ENCODE measurements at places on chromosomes 7 and 10.
A peak's percentile ranks its signal among the peaks of the same experiment; 100 is the strongest.

- no peak for DNase-seq
Measured at GRCh38 chr10:54667136-54667535, 133.9 kb downstream of the PCDH15 start.

DNA sequence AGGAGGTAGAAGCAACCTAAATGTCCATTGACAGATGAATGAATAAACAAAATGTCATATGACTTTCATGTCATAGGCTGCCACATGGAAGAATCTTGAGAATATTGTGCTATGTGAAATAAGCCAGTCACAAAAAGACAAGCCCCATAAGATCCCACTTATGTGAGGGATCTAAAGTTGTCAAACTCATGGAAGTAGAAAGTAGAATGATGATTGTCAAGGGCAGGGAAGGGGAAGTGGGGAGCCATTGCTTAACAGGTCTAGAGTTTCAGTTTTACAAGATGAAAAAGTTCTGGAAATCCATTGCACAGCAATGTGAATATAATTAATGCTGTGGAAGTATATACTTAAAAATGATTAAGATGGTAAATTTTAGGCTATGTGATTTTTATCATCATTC is 229.3 kb upstream of the KMT2E start:
- no peak for DNase-seq

DNA sequence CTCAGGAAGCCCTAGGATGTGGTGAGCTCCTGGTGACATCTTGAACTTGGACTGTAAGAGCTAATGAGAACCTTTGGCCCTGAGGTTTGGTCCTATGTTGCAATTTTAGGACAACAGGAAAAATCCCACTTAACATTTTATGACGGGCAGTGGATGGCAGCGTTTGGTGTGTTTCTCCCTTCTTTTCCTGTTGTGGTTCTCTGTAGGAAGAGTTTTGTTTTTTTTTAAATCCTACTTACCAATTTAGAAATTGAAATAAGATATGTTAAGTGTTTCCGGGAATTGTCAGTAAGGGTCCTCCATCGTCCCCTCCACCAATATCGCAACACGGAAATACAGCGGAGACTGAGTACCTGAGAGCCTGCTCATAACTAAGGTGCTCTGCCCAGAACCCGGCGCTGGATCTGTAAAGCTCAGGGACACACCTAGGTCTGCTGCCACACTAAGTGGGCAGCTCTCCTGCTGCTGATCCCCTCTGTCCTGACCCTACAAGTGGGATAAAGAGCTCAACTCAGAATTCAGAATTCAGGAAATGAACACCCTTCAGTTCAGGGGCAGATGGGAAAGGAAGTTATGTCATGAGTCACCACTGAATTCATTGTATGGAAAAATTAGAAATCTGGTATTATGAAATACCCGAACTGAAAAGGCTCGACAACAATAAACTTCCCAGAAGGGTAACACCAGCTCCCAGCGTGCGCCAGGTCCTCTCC is 9.1 kb upstream of the PROSER2 start:
- DNase-seq: no peak

DNA sequence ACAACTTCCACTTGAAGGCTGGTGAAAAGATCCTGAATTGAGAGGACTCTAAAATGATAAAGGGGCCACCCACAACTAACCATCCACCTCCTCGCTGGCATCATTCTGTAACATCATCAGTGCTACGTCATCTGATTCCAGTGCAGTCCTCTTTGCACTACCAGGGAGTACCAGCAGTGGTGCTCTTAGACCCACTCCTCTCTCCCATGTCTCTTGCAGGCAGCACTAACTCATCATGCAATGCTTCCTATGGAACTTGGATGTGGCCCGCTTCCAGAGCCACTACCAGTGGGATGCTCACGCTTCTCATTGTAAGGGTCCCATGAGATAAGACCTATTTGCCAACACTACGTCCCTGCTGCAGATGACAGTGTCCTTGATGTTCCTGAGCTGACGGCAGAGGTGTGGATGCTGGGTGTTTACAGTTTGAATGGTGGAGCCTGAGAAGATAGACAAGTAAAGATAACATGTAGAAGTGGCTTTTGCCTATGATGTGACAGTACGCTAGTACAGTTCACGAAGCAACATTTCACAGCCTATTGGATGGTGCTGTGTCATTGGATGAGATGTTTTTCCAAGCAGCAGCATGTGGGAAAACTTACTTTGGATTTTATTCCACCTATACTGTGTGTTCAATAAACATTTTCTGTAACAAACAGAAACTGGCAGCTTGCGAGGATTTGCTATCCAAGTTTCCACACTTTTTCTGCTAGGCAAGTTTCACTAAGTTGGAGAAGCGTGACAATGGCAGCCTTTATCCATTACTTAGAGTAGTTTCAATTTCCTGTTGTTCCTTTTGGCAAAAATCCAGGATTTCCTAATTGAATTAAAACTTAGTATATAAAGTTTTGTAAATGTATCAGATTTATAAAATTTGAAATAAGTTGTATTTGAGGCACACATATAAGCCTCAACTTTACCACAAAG is 35.8 kb upstream of the COBL start:
- no peak for DNase-seq

GRCh38 chr10:64156166-64156565 is 635.0 kb downstream of the REEP3 start:
- DNase-seq: no peak

GRCh38 chr7:136259074-136259473 is 281.9 kb upstream of the MTPN start:
- DNase-seq: no peak

- DNase-seq: peak; percentile 91
Measured at GRCh38 chr7:123538189-123538714, 3.9 kb upstream of the IQUB start.

GRCh38 chr7:119724041-119724792 is 548.8 kb upstream of the KCND2 start:
- no peak for DNase-seq

DNA sequence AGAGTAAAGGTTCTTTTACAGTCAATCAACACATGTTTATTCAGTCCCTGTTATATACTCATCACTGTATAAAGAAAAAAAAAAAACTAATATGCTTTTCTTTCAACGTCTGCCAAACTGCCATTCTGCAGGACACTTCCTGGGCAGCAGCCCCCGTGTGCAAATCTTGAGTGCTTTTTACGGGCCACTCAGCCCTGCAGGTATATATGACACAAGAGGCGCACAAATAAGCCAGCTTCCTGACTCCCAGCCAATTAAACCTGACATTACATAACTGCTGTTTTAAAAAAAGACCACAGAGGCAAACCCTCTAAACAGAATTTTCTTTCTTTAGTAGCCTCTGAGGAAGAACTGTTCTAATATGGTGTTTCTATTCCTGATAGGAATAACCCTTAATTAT is 263.0 kb upstream of the NEBL start:
- DNase-seq: no peak

- DNase-seq: no peak
Measured at GRCh38 chr7:139124084-139124914, 14.8 kb upstream of the ZC3HAV1 start.

GRCh38 chr10:61688551-61689308 is 26.0 kb downstream of the CABCOCO1 start:
- DNase-seq: no peak

- DNase-seq: peak; percentile 74
Measured at GRCh38 chr7:93910076-93910994, 4.0 kb downstream of the GNGT1 start.

DNA sequence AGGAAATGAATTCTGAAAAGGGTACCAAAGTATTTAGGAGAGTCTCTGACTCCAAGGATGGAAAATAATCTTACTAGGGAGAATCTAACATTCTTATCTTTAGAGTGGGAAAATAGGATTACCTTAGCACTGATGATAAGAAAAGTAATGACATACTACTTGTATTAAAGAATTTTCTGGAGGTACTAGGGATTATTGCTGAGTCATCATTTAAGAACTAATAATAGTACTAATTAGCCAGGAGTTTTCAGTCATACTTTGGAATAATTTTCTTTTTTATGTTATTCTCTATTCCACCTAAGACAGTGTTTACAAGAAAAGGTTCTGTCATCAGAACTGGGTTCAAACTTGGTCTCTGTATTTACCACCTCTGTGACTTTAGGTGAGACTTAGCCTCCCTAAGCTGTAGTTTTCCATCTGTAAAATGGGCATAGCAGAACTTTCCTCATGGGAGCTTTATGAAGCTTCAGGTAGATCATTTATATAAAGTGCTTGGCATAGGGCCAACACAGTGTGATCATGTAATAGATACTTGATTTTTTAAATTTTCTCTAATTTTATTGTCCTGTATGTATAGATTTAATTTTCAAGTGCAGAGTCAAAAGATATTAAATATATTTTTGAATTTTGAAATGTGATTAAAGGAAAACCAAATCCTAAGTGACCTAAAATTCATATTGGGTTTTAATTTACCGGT is 20.4 kb downstream of the ITGB8 start:
- DNase-seq: no peak

DNA sequence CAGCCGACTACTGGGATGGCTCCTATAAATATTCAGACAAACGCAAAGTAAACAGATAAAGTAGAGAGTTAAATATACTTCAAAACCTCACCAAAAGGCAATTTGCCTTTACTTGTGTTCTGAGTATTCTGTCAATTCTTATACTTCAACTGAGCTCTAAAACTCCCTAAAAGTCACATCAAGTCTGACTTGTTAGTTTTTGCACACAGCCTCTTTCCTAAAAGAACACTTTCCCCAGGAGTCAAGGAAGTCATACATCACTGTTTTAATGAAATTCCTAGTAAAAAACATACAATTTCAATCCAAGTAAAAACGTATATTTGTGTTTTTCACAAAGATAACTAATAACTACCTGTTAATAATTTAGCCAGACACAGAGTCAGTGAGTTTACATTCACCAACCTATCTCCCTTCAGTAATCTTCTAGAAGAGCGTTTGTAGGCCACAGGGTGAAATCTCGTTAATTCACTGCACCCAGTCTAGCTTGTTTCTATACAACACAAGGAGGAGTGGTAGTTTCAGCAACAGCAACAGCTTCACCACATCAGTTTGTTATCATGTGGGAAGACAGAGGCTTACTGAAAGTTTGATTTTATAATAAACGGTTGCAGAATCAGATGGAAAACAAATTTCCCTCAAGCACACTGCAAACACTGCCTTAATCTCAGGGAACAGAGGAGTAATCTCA is 2.7 kb downstream of the COBL start:
- DNase-seq: no peak

DNA sequence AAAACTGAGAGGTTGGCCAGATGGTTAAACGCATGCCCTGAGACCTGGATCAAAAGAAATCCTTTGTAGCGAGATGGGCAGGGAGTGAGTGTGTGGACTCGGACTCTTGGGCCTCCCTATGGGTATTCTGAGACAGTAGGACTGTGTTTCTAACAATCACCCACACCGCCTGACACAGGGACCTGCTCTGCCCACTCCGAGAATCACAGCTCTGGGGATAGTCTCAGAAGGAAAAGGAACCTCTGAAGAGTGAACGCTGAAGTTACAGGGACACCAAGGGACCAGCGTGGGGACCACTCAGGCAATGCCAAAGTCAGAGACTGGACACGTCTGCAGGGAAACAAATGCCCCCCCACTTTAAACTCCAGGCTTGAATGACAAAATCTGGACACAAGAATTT is 242.1 kb upstream of the TCERG1L start:
- no peak for DNase-seq

DNA sequence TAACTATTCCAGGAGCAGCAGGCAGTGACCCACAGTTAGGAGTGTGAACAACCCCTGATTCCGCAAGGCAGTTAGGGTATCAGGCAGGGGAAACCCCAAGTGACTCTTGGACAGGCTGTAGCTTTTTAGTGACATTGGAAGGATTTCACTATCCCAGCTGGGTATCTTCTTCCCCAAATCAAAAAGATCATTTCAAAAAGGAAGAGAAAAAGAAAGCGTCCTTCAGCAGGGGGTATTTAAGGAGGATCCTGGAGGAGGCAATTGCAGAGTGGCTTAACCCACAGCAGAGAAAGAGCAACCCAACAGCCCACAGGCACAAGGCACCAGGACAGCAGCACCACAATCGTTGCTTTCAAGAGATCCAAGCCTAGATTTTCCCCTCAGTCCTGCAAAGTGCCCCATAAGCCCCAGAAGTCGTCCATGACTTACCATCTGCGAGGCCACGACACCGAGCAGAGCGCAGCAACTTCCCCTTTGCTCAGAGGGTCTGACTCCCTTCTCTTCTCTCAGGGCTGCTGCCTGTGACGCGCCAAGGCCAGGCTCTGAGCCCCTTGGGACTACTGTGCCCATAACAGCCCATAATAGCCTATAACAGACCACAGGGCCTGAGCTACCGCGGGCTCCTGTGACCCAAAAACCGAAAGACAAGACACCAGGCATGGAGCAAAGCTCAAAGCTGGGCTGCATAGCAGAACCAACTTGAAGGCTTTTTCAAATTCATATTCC is 19.8 kb downstream of the PIK3AP1 start:
- DNase-seq: no peak

GRCh38 chr7:127477295-127478023 is 85.0 kb upstream of the ZNF800 start:
- DNase-seq: no peak

DNA sequence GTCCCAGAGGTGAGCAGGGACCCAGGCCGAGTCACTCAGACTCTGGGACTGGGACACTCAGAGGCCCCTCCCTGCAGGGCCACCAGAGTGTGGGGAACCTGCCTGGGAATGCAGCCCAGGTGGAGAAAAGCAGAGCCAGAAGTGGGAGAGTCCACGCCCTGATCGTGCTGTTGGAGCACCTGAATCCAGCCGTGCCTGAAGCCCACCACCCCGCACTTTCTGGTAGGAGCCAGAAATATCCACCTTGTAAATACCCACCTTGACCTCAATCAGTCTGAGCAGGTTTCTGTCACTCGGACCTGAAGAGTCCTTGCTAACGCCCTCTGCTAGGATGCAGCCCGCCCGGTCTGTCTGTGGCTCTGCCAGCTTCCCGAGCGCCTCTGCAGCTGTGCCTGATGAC is 86.7 kb downstream of the PDGFA start:
- no peak for DNase-seq

- DNase-seq: no peak
Measured at GRCh38 chr7:87216701-87217508, 2.6 kb downstream of the TMEM243 start.

DNA sequence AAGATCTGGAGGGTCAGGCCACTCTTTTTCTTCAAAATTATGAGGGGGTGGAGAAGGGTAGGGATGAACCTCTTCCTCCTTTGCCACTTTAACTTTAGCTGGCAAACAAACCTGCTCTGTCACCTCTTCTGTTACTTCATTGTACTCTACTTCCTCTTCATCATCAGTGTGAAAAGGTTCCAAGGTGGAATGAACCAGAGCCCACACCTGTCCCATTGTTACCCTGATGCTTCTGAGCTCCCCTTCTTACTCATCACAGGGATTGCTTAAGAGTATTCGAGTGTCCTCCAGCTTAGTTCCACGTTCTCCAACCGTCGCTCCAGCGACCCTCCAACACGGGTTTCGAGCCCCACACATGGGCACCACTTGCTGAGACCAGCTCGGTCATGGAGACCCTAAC is 5.2 kb downstream of the MRPS24 start:
- DNase-seq: no peak
